ENCODE measurements at places on chromosomes 4 and X.

- peak; percentile 89 for DNase-seq
Observed at GRCh38 chrX:155027509-155028066, 944 bp downstream of the FUNDC2 start.

DNA sequence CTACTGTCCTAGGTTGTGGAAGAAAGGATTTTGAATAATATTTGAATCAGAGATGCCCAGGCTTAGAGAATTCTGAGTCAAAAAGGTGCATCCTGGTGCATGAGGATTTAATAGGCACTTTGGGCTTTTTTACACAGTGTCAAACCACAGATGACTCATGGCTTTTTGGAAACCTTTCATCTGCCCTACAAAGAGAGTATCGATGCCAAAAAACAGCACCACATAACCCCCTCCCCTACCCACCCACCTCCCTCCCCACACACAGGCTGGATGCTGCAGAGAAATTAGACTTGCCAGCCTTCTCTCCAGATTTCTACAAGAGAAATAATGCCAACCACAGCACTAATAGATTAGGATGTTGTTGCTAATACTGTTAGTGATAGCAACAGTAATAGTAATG lies 779.3 kb downstream of the NLGN4X start:
- DNase-seq, result no peak

DNA sequence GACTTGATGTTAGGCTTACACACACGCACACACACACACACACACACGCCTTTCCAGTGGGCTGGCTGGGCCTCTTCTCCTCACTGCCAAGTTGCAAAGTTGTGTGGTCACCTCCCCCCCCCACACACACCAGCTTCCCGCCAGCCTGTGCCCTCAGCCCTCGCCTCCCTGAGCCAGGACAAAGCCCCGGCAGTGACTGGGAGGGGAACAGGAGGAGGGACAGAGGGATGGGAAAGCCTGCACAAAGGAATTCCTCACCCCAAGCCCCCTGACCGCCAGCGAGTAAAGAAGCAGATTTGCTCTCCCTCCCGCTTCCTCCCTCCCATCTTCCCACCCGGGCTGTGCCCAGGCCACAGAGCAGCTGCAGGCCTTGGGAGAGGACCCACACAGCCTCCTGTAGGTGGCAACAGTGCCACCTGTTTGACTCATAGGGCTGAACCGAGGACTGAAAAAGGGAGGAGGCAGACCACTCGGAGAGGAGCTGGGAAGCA lies at the start of gene GDPD2:
Gene GDPD2, plus strand, starts transcription at position 464 of the 491 bp plus-strand sequence. CDS start 1,671 bp downstream, outside the sequence.
- peak; percentile 37 for DNase-seq

DNA sequence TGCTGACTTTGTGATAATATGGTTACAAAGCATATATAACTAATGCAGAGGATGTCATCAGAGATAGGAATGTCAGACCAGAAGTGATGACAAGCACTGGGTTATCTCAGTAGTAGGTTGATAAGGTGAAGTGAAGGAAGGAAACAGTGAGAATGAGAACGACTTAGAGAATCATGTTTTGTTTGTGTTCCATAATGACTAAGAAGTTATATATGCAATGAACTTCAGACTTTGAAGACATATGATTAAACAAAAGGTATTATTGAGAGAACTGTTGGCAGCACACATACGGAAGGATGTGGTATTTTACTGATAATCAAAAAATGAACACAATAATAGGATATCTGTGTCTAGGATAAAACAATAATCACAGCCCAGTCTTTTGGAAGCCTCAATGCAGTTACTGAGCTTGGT lies 18.3 kb upstream of the HHIP start:
- no peak for DNase-seq

GRCh38 chr4:141356963-141357335 lies 136.3 kb downstream of the ZNF330 start:
- DNase-seq, result no peak

GRCh38 chrX:41761169-41761568 lies 37.2 kb downstream of the GPR82 start:
- no peak for DNase-seq

GRCh38 chrX:44343412-44344141 lies at the start of gene EFHC2:
EFHC2 (minus strand) TSS chrX:44343672; CDS start chrX:44343588, 84 bp downstream.
- peak; percentile 60 for DNase-seq
